ENCODE measurements at places on chromosomes 4 and X. TPM values are rescaled to one million over a fixed set of nuclear protein-coding genes. Genes with fewer than 3 reads are reported as not detected.

GRIA2 gene
- 44.1 TPM for total RNA-seq

DNA sequence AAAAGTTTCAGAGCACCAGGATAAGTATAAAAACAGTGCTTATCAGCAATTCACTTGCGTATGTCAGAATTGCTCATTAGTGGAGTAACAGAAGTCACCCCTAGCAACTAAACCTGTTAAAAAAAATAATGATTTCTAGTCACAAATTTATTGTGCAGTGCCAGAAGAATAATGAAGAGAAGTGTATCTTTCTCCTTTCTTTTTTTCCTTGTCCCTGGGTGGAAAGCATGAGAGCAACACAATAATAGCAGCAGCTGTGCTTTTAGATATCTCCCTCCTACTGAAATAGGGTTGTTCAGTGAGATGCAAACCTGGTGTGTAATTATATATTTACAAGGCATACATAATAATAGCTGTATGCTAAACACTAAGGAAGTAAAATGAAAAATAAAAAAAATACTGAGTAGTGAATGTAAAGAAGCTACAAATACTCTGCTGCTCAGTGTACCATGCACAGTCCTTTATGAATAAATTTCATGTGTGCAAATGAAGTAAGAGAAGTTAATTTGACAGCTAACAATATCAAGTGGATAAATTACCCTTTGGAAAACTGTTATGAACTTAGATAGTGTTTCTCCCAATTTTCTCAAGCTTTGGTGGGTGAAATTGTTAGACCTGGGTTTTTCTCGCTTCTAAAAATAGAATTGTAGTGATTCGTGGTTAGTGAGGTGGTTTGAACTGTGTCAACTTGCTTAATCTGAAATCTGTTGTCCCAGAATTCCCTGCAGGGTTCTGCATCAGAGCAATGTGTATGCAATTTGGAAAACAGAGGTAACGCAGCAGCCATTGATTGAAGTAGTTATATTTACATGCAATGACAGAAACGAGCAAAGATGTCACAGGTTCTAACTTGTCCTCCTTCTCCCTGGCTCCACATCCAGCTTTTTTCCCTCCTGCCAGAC lies 125.7 kb upstream of the NDST3 start:
- DNase-seq = no peak
- no peak overlapping the region for H3K4me3 ChIP-seq
- H3K27ac ChIP-seq = no peak overlapping the region
- no peaks in the 10 kb centered on the region for H3K36me3 ChIP-seq

DNA sequence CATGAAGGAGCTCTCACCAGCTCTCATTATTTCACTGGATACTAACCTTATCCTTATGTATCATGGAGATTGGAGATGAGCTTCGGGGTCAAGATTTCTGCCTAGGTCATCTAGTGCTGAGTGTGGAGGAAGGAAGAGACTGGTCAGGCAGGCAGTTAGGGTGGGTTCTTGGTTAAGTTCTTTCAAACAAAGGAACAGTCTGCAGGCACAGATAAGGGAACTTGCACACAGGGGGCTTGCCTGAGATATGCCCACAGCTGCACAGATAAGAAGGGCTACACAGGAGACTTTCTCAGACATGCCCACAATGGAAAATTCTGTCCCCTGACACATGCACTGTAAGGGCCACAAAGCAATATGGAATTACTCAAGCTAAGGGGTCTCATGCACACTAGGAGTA lies 904.1 kb downstream of the NLGN4X start:
- H3K27ac ChIP-seq = no peak overlapping the region
- H3K4me3 ChIP-seq = no peak overlapping the region
- no peaks in the 10 kb centered on the region for H3K36me3 ChIP-seq
- H3K4me1 ChIP-seq = no peaks in the 10 kb centered on the region

DNA sequence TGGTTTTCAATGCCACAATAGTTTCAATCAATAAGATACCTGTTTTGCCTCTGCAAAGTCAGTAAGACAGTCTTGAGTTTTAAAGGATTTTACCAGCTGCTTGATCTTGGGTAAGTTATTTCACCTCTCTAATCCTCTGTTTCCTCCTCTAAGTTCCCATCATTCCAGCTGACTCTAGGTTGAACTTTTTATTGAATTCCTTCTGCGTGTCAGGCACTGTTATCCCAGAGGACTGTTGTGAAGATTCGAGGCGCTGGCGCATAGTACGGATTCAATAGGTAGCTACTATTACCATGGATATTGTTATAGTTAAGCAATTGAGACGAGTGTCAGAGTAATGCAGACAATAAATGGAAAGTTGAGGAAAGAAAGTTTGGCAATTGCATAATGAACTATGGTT lies 179.4 kb downstream of the BANK1 start:
- H3K4me1 ChIP-seq = no peaks in the 10 kb centered on the region
- H3K4me3 ChIP-seq = no peak overlapping the region
- no peak for DNase-seq

DNA sequence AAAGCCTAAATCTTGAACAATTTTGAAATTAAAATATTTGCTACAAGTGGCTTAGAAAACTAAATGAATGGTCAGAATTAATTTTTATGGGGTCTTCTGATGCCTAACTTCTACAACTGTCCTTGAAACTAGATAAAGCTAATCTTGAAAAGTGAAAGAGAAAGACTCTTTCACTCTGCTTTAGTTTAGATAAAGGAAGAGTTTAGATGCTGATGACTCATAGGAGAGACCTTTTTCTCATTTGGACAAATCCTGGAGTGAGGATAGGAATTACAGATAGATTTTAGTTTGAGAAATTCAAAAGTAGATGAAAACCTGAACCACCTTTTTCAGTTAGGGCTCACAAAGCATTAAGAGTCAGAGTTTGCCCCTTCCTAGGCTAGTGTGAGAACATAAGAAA lies 342.3 kb upstream of the GRID2 start:
- no peak overlapping the region for H3K27ac ChIP-seq
- no peak for DNase-seq
- H3K36me3 ChIP-seq = no peaks in the 10 kb centered on the region
- no peaks in the 10 kb centered on the region for H3K4me1 ChIP-seq
- H3K27me3 ChIP-seq = no peaks in the 10 kb centered on the region
- no peak overlapping the region for H3K4me3 ChIP-seq

GAGE12J gene
- not detected for total RNA-seq

- no peaks in the 10 kb centered on the region for H3K4me1 ChIP-seq
- H3K36me3 ChIP-seq = no peaks in the 10 kb centered on the region
- H3K4me3 ChIP-seq = no peak overlapping the region
- no peak overlapping the region for H3K27ac ChIP-seq
- H3K27me3 ChIP-seq = no peaks in the 10 kb centered on the region
- no peak for DNase-seq
Measured at GRCh38 chr4:145302725-145303124, 122.3 kb upstream of the OTUD4 start.

- H3K27me3 ChIP-seq = no peaks in the 10 kb centered on the region
- no peak overlapping the region for H3K27ac ChIP-seq
- H3K4me3 ChIP-seq = no peak overlapping the region
- H3K4me1 ChIP-seq = no peaks in the 10 kb centered on the region
- no peak for DNase-seq
- H3K36me3 ChIP-seq = no peaks in the 10 kb centered on the region
Measured at GRCh38 chrX:44775726-44776125, 68.1 kb upstream of the DUSP21 start.

DNA sequence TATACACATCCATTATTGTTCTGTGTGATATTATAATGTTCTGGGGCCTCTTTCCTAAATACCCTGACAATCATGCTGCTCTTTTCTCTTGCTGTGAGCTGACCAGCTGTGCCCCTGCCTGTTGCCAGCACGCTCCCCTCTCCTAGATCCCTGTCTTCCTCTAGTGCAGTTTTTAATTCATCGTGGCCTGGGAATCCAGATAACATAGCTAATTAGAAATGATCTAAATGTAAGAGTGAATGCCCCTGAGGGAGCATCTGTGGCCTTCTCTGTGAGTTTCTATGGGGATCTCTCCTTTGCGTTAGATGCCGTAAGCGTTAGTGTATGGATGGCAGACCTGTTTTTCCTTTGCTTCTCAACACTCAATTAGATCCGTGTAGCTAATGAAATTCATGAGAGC lies 434.3 kb downstream of the SPRY1 start:
- no peak overlapping the region for H3K4me3 ChIP-seq
- no peak overlapping the region for H3K27ac ChIP-seq
- no peaks in the 10 kb centered on the region for H3K27me3 ChIP-seq
- DNase-seq = no peak

All from uterus (tissue), 4 donors.